ENCODE measurements at places on chromosomes 11 and 22. TPM values are rescaled to one million over a fixed set of nuclear protein-coding genes. Genes with fewer than 3 reads are reported as not detected.

The BSCL2 gene
- total RNA-seq, result 29.6 TPM

The VPS37C gene
- total RNA-seq, result 5.4 TPM

The ST3GAL4 gene
- 8.8 TPM for total RNA-seq

The PLA2G3 gene
- total RNA-seq, result not detected

The MMP1 gene
- not detected for total RNA-seq

The ZNF280B gene
- total RNA-seq, result 2.4 TPM

The TEF gene
- 1.4 TPM for total RNA-seq

The CHST1 gene
- 0.35 TPM for total RNA-seq
